ENCODE measurements at places on chromosomes 12 and 14.
A peak's percentile ranks its signal among the peaks of the same experiment; 100 is the strongest.

DNA sequence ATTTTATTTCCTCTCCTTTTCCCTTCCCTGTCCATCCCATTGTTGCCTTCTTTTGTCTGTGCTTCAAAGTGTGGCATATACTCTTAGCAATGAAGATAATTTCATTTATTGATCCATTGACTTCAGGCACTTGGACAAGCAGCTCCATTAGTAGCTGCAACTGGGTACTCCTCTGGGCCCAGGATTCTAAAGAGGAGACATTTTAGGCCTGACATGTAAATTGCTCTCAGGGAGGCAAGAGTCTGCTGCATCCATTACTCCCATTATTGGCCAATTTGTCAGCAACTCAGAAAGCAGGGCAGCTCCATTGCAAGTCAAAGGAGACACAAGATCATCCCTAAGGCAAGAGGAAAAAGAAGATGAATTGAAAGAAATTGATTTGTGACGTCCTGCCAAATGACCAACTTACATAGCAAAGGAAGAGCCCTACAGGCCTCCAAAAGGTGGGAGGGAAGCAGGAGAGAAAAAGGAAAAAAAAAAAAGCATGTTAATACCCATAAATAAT is 1094.1 kb upstream of the FLRT2 start:
- no peak for DNase-seq

- DNase-seq: no peak
Measured at GRCh38 chr12:47017901-47018475, 61.4 kb upstream of the PCED1B start.

- no peak for DNase-seq
Measured at GRCh38 chr14:61104358-61104757, 123.3 kb downstream of the SLC38A6 start.

- DNase-seq: no peak
Measured at GRCh38 chr14:95128140-95128539, 29.2 kb downstream of the DICER1 start.

DNA sequence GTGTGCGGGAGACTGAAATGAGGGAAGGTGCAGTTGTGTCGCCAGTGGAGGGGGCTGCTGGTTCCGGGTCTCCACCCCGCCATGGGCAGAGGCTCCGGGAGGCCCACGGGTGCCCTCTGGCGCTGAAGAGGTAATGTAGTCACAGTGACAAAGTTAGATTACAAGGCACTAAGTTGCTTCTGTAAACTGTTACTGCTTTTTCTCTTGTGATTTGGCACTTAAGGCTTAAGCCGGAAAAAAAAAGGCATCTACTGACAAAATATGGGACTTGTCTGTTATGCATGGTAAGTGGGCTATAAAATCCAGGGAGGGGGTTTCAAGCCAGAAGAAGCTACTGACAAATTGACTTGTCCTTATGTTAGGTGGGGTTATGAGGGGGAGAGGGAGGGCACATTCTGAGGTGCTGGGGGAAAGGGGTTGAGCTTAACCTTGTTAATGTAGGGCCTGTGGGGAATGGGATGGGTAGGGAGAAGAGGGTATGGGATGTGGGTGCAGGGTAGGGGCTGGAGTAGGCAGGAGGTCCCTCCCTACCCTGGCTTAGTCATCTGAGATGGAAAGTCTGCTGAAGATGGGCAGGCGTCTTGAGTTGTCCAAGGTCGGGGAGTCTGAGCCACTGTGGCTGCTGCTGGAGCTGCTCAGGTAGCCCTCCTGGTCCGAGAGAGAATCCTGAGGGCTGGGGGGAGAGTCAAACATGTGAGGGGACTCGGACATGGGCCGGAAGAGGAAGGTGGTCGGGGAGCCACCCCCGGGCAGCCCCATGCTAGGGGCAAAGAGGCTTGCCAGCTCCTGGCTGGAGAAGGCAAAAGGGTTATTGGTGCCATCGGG is 3.7 kb downstream of the ZFP36L1 start:
- DNase-seq: peak; percentile 70

DNA sequence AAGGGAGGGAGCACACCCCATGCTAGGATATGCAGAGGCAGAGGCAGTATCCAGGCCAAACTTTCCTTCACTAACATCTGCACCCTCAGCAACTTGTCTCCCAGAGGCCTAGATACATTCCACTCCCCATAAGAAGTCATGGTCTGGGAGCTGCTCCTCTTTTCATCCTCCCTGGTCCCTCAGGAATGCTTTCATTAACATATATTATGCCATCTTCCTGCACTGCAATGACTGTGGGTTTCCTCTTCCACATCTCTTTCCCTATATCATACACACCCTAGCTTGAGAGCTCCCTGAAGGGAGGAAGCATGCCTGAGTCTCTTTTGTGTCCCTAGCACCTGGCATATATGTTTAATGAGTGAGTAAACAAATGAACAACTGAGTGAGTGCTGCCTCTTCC is 8.6 kb downstream of the DDN start:
- DNase-seq: no peak

- peak; percentile 47 for DNase-seq
Measured at GRCh38 chr12:105922670-105923102, 216.1 kb downstream of the NUAK1 start.

- DNase-seq: no peak
Measured at GRCh38 chr12:123253641-123254459, 17.8 kb downstream of the CDK2AP1 start.

DNA sequence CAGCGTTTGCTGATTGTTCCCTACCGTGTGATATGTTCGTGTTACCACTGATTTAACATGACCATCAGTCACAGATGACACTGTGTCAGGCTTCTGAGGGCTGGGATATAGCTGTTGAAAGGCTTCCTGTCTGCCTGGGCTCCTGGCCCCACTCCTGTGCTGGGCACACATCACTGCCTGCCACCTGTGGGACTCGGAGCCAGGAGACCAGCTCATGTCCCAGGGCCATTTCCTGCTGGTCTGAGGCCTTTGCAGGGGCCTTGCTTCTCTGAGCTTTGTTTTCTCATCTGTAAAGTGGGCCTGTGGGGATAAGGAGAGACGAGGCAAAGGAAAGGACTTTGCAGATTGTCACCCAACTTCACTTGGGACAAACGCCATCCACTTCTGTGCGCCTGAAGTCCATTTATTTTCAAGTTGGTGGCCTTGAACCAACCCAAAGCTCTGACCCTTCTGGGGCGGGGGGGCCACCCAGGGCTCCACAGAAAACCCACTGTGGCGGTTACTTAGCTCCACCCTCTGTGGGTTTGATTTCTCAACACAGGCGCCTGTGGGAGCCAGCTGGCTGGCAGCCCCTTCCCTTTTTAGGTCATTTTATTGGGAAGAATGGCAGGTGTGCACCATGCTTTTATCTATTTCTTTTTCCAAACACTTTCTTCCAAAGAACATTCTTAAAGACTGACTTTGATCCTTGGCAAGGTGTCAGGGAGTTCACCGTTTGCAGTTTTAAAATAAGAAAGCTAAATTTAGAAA is 54.1 kb downstream of the BEGAIN start:
- peak; percentile 29 for DNase-seq

DNA sequence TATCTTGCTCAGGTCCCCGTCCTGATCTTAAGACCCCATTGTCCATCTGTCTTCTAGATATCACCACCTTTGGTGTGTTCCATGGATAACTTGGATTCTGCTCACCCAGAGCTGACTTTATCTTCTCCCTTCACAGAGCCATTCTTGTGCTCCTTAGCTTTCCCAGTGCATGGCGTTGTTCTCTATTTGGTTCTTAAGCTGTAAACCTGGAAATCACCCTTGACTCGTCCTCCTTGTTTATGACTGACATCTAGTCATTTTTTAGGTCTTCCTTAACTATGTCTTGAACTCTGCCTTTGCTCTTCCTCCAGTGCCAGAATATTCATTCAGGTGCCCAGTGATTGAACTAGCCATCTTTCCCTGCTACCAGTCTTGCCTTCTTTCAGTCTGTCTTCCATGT is 11.7 kb downstream of the STK38L start:
- DNase-seq: no peak

DNA sequence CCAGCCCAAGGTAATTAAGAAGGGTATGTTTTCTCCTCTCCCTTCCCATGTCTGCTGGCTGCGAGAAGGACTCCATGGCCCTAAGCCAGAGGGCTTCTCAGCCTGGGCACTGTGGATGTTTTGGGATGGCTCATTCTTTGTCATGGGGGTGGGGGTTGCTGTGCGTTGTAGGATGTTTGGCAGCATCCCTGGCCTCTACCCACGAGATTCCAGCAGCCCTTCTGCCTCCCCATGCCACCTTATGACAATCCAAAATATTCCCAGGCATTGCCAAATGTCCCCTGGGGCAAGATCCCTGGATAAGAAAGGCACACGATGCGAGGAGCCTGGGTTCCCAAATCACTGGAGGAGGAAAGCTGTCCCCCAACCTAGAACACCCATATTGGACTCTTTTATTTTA is 36.4 kb downstream of the DAO start:
- DNase-seq: no peak

DNA sequence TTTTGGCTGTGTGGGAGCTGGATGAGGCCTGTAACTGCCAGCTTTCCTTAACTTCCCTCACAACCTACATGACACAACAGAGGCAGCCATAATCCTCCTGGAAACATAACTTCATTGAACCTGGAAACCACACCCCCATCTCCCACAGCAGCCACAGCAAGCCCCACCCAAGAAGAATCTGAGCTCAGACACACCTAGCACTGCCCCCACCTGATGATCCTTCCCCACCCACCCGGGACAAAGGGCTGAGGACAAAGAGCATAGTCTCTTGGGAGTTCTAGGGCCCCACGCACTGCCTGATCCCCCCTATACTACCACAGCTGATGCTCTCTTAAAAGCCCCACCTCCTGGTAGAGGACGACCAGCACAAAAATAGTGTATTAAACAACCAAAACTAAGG is 29.6 kb upstream of the TSPAN8 start:
- DNase-seq: no peak

GRCh38 chr12:110577864-110578693 is 5.0 kb downstream of the PPTC7 start:
- DNase-seq: peak; percentile 94

DNA sequence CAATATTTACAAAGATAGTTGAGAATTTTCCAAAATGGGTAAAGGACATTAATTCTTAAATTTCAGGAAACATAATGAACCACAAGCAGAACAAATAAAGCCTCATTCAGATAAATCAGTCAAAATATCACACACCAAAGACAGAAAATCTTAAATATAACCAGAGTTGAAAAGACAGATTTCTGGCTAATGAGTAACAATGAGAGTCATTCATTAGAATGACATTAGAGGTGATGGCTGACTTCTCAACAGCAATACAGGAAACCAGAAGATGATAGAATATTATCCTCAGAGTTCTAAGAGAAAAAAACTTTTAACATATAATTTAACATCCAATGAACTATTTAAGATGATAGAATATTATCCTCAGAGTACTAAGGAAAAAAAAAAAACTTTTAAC is 124.2 kb downstream of the DENND5B start:
- no peak for DNase-seq

- DNase-seq: no peak
Measured at GRCh38 chr12:124404162-124404784, 109.4 kb downstream of the RFLNA start.

DNA sequence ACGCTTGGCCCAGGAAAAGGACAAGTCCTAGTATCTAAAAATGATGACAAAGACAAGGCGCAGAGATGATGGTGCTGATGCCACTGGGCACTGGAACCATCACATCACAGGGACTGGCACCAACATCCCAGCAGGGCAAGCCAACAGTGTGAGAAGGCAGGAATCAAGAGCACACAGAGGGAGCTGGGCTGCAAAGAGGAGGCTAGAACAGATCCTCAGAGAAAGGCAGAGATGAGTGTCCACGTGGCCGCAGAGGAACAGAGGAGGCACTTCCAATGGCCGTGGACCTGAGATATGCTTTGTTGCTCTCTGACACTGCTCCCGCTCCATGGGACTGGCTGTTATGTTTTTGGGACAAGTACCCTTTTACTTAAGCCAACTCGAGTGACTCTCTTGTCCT is 17.9 kb downstream of the FOXN3 start:
- DNase-seq: no peak

DNA sequence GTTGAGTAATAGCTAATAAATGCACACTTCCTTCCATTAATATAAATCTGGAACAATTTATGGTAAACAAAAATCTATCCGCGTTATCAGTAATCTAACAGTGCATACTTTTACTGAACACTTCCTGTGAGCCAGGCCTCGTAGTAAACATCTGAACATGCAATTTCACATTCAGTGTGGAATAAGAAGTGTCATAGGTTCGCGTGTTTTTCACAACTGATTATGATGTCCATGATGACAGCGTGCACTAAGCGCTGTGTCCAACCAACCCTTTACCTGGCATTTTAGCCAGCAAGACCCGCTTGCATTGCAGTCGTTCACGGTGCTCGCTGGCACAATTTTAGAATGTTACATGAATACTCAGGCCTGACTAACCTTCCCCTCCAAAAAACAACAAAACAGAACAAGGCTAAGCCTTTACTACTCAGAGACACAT is 2.1 kb downstream of the PNMA1 start:
- DNase-seq: no peak

- DNase-seq: no peak
Measured at GRCh38 chr12:27243006-27243405, 1.1 kb upstream of the STK38L start.

GRCh38 chr14:75312341-75312740 is 33.7 kb downstream of the FOS start:
- DNase-seq: no peak

- peak; percentile 71 for DNase-seq
Measured at GRCh38 chr12:29519585-29520182, 22.2 kb upstream of the OVCH1 start.

- DNase-seq: no peak
Measured at GRCh38 chr12:9928607-9929006, 3.6 kb downstream of the CLEC2A start.

DNA sequence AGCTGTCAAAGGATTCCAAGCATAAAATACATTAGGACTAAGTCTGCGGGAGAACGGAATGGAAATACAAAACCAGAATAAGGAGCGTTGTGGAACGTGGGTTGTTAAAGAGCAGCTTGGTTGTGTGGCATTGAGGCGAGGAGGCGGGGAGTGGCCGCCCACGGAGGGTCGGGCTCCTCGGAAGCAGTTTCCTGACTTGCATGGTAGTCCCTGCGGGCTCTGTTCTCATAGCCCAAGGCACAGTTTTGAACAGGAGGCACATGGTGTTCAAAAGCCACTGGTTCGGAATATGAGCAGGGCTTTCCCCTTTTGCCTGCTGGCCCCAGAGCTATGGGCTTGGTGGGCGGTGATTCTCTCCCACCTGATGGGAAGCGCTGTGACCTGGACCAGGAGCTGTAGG is 12.2 kb downstream of the DDX51 start:
- no peak for DNase-seq

GRCh38 chr14:97782871-97783414 is 985.8 kb downstream of the VRK1 start:
- no peak for DNase-seq

- DNase-seq: no peak
Measured at GRCh38 chr14:95886366-95887056, 9.9 kb downstream of the TUNAR start.

DNA sequence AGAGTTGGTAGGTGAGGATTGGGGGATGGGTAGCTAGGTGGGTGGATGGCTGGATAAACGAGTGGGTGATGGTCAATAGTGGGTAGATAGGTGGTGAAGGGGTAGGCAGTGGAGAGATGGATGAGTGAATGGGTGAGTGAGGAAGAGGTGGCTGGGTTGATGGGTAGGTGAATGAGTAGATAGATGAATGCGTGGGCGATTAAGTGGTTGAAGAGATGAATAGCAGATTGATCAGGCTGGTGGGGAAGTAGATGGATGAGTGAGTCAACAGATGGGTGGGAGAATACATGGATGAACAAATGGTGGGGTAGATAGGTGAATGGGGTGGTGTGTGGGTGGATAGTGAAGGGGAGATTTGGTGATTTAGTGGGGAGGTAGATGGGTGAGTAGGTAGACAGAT is 51.1 kb downstream of the SYNE3 start:
- no peak for DNase-seq
